ENCODE measurements at places on chromosomes 5 and 9.

GRCh38 chr5:106489004-106489403 is 1181.7 kb downstream of the EFNA5 start:
- DNase-seq = no peak

GRCh38 chr5:113186061-113186460 is 209.5 kb downstream of the DCP2 start:
- DNase-seq = no peak

- DNase-seq = no peak
Observed at GRCh38 chr9:95438561-95439357, 78.0 kb downstream of the PTCH1 start.

DNA sequence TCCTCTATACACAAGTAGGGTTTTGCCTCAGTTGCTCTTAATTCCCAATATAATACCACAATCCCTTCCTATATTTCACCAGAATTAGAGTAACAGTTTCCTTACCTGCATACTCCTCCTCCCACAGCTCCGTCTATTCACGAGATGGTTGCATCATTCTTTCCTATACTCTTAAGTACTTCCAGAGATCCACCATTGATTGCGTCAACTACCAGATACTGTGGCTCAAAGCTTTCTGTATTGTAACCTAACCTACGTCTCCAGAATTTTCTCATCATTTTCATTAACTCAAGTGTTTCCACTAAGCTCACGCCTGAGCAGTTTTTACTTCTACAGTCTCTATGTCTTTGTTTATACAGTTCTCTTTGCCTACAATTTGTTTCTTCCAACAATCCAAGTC is 31.2 kb upstream of the MINAR2 start:
- no peak for DNase-seq

- peak; percentile 44 for DNase-seq
Observed at GRCh38 chr5:674630-675011, 18.5 kb downstream of the TPPP start.

DNA sequence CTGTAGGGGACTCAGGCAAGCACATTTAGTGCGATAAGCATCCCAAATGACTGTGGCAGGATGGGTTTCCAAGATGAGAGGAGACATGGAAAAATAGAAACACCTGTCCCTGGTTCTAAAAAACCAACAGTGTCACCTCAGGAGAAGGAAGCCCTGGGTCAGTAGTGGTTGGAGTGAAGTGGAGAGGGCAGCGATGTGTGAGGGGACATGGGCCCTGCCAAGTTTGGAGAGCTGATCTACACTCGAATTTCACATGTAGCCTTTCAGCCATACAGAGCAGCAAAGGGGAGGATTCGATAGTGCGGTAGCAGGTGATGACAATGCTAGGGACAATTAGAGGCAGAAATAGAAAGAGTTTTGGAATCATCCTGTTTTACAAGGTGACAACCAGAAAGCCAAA is 32.6 kb upstream of the LHX2 start:
- DNase-seq = no peak

DNA sequence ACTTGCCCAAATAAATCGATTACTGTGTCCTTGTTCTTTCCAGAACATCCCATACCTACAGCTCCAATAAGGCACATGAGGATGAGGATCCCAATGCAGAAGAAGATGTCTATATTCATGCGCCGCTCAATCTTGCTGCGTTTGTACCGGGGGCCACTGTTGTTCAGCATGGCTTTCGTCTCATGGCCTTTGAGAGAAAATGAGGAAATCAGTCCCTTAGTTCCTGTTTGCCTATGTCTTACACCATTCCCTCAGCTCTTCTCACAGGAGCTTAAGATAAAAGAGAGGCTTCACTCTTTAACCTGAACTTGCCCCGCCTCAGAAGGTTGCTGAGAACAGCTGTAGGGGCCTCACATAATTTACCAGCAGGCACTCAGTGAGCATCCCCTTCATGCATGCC is 211.6 kb downstream of the ATP10B start:
- no peak for DNase-seq

DNA sequence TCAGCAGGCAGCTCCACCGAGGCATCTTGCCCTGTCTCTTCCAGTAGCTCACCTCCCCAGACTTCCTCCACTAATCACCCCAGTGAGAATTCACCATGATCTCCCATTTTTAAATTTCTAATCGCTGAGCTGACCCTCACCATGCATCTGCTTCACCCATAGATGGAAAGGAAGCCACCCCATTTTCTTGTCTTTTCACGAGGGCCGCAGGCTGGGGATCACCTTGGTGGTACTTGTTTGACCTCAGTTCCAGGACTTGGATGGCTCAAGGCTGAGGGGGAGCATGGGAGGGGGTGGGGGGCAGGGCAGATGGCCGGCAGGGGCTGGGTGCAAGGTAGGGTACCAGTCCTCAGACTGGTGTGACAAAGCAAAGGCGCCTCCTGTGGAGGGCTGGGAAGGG is 3.6 kb downstream of the PROP1 start:
- DNase-seq = no peak

DNA sequence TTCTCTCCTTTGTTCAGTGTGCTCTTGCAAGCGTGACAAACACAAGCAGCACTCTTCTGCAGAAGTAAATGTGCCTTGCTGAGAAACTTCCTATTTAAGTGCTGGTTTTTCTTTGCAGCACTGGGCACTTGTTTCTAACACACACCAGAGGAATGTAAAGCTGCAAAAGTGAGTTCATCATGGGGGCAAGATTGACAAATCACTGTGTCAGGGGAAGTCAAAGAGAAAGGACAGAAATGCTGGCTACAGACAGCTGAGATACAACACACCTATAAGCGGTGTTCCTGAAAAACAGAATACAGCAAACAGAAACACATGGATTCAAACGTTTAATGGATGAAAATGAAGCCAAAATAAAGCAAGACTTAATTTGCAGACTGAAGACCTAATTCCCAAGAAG is 19.6 kb downstream of the ROR2 start:
- no peak for DNase-seq

- DNase-seq = peak; percentile 29
Observed at GRCh38 chr5:77758141-77758938, 17.8 kb downstream of the TBCA start.

DNA sequence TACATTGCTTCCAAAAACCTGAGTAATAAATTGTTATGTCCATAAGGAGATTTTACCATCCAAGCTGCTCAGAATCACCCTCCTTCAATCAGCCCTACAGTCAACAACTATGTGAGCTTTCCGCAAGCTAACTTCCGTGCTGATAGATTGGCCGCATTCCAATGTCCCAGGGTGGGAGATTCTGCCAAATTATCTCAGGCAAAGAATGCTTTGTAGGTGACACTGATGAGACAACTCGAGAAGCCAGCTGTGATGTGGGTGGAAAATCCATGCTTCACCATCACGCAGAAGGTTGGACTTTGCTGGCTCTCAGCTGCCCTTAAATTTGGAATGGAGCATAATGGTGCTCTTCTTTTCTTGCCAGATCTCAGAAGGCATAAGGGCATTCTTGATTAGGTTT is 44.9 kb upstream of the HCN1 start:
- no peak for DNase-seq

DNA sequence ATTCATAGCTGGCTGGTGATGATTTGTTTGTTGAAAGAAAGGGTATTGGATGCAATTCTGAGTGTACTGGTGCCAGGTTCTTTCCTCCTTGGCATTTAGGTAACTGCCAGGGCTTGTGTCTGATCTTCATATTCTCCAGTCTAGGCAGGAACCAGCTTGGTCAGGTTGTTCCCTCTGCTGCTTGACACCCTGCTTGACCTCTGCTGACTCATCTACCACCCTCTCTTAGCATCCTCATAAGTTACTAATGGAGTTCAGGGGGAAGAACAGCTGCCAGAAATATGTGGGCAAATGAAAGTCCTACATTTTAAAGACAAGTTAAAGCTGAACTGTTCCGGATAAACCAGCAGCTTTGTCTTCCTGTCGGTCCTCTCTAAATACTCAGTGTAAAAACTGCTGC is 116.1 kb upstream of the TNC start:
- DNase-seq = peak; percentile 56

DNA sequence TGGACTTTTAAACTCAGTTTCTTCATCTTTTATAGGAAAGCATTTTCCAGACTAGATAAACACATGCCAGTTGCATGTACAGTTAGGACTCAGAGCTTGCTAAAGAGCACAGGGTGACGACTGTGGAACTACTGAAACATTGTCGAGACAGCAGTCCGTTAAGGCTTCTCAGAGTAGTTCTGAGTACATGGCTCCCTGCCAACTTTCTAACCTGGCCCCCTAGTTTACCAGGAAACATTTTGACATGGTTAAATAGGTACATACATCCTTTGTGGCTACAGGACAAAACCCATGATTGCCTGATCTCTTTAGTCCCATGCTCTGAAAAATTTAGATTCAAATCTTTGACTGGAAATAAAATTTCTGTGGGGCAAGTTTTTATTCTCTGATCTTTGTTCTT is 129.7 kb downstream of the SLF1 start:
- no peak for DNase-seq

GRCh38 chr5:146466521-146467349 is 19.6 kb downstream of the TCERG1 start:
- DNase-seq = peak; percentile 9

GRCh38 chr9:26974927-26975326 is 18.7 kb downstream of the IFT74 start:
- DNase-seq = no peak

- peak; percentile 1 for DNase-seq
Observed at GRCh38 chr5:166722939-166723338, 1568.5 kb upstream of the WWC1 start.

DNA sequence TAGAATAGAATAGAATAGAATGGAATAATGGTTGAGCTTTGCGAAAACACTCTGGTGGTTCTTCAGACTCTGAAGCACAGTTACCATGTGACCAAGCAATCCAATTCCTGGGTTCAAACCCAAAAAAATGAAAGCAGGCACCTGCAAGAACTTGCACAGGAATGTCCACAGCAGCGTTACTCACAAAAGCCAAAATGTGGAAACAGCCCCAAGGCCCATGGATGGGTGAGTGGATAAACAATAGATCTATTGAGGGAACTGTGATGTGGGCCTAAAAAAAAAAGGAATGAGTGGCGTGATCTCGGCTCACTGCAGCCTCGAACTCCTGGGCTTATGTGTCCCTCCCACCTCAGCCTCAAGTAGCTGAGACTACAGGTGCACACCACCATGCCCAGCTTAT is 21.4 kb upstream of the TMEM250 start:
- no peak for DNase-seq

- no peak for DNase-seq
Observed at GRCh38 chr5:1107167-1108022, 4.5 kb downstream of the SLC12A7 start.

DNA sequence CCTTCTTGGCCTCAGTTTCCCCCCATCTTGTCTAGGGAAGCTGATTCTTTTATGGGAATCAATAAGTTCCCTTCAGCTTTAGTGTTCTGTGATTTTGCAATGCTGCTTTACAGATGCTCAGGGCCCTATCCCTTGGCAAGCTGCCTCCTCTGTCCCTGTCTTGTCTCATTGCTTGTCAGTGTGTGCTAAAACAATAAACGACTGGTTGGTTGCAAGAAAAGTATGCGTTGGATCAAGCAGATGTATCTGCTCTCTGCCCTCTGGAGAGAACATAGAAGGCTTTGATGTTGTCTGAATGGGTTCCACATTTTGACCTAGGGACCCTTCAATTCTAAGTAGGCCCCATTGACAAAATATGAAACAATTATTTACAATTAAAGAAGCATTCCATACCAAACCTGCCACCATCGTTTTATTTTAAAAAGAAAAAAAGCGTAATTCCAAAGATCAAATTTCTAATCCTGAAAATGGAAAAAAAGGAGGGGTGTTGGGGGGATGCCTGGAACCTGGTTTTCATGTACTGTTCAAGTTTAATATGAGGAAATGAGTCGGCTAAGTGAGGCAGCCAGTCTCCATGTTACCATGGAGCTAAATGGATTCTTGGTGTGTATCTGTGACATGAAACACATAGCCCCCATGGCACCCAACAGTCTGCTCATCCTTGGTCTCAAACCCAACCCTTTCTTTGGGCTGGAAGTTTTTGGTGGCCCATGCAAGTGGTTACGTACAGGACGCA is 31.2 kb upstream of the TARS1 start:
- DNase-seq = no peak

- no peak for DNase-seq
Observed at GRCh38 chr5:33892620-33893137, 889 bp upstream of the ADAMTS12 start.

DNA sequence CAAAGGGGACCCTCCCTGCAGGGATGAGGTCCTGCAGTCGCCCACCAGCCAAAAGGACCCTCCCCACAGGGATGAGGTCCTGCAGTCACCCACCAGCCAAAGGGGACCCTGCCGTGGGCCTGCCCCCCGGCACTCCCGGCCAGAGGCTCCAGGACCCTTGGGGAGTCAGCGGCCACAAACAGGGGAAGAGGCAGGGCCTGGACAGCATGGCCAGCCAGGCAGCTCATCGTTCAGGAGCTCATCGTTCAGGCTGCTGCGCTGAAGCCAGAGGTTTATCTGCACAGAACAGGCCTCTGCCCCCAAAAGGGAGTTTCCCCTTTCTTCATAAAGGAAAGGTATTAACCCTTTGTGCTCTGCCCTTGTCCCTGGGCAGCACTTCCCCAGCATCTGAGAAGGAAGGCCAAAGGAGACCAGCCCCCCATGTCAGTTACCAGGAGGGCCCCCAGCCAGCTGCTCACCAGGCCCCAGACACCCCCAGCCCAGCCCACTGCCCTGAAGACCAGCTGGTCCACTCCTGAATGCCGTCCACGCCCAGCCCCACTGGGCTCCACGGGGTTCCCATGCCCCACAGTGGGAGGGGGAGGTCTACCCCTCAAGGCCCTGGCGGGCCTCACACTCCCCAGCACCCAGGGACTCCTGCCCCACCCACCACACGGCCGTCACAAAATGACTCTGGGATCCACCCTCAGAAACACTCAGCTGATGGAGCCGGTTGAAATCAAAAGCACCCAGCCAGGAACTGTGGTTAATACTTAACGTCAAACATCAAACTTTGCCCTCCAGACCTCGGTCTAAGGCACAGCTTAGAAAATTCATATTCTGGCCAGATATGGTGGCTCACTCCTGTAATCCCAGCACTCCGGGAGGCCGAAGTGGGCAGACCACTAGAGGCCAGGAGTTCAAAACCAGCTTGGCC is 6.3 kb downstream of the SLC12A7 start:
- no peak for DNase-seq

- peak; percentile 53 for DNase-seq
Observed at GRCh38 chr5:139847790-139848507, 52.3 kb downstream of the PSD2 start.
